ENCODE measurements at places on chromosomes 11 and 22. TPM values are rescaled to one million over a fixed set of nuclear protein-coding genes. Genes with fewer than 3 reads are reported as not detected.

PHOX2A gene
- total RNA-seq, result not detected

KRTAP5-7 gene
- total RNA-seq, result 0.16 TPM

MPZL3 gene
- 23.0 TPM for total RNA-seq

GAS2 gene
- 22.1 TPM for total RNA-seq

MYO7A gene
- 4.3 TPM for total RNA-seq

SCGB1D2 gene
- not detected for total RNA-seq

OR51F2 gene
- total RNA-seq, result not detected

KCNK4 gene
- not detected for total RNA-seq

ABCG4 gene
- not detected for total RNA-seq

SHISAL1 gene
- total RNA-seq, result 0.32 TPM

FZD4 gene
- 408 TPM for total RNA-seq

SMIM35 gene
- not detected for total RNA-seq

CTTN gene
- 285 TPM for total RNA-seq

GVQW3 gene
- total RNA-seq, result 1.3 TPM

GRCh38 chr22:49525801-49526535, 301.7 kb downstream of the BRD1 start:
- no peak for DNase-seq

- DNase-seq, result no peak
Observed at GRCh38 chr11:34343153-34343552, 14.7 kb downstream of the ABTB2 start.

- DNase-seq, result no peak
Observed at GRCh38 chr22:23841736-23842445, 3.1 kb upstream of the DERL3 start.

DNA sequence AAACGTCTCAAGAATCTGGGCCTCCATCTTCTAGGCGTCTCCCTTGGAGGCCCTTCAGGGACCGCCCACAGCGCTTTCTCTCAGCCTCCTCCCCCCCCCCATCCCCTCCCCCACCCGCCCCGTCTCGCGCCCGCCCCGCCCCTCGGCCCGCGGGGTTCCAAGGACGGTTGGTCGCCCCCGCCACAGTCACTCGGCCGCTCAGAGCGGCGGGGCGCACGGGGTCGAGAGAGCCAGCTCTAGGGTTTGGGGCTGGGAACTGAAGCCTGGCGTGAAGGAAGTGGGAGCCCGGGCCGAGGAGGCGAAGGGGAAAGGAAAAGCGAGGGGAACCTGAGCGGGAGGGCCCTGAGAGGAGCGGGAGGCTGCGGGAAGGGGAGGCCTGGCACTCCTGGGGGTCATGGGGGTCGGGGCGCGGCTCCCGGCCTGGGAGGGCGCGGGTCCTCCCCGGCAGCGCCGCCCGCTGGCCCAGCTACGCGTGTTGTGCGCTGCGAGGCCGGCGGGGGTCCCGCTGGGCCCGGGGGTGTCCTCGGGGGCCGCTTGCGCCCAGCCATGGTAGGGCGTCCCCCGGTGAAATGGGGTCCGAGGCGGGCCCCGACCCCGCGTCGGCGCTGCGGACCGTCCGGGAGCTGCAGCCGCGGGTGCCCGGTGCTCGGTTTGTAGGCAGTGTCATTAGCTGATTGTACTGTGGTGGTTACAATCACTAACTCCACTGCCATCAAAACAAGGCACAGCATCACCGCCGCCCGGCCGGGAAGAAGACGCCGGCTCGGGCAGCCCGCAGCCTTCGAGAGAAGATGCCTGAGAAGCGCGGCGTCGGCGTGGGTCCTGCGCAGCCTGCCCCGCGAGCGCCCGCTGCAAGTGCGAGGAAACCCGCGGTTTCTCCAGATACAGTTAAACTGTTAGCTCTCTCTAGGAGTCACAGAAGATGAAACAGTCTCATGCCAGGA, at the start of gene BTG4:
Gene BTG4, minus strand, starts transcription at position 91 of the 944 bp plus-strand sequence. CDS start 13,610 bp downstream, outside the sequence.
- no peak for DNase-seq

- DNase-seq, result no peak
Observed at GRCh38 chr11:37313266-37313665, 715.2 kb upstream of the RAG2 start.

DNA sequence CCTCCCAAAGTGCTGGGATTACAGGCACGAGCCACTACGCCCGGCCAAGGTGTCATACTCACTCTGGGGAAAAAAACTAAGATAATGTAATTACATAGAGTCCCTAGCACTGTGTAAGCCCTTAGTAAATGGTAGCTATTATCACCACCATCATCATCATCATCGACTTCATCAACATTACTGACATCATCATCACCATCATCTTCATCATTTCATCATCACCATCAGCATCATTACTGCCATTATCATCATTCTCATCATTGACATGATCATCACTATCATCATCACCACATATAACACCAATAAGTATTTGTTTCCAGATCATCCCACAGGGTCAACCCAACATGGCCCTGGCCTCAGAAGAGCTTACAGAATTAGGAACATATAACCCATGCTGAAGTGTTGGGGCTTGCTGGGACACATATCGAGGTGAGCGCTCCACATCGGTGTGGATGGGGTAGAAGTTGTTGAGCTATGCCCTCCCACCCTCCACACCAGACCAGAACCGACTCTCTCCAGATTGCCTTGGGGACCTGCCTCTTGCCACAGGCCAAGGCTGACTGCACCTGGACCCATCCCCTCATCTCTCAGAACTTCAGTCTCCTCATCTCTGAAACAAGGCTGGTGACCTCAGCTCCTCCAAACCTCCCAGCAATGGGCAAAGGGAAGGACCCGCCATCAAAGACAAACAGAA, 14.7 kb upstream of the CD5 start:
- DNase-seq, result no peak

DNA sequence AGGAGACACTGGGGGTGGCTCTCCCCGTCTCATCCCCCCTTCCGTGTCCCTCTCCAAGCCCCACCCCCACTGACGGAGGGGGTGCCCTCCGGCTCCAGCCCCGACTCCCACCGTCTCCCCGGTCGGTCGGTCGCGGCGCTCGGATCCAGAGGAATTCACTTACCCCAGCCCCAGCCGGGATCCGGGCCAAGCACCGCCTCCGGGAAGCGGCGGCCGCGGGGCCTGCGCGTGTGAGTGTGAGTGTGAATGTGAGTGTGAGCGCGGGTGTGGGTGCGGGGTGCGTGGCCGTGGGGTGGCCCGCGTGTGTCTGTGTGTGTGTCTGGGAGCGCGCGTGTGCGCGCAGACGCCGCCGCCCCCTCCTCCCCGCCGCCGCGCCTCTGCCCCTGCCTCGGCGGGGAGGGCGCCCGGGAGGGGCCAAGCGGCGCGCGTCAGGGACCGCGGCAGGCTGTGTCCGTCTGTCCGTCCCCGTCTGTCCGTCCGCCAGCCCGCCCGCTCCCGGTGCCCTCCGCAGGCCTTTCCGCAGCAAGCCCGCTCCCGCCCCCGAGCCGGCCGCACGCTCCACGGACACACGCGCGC, at the start of gene ELFN2:
Gene ELFN2, minus strand, starts transcription at position 345 of the 576 bp plus-strand sequence. CDS start 51,945 bp downstream, outside the sequence.
- DNase-seq, result no peak

GRCh38 chr22:49324527-49325491, 502.9 kb downstream of the BRD1 start:
- peak; percentile 4 for DNase-seq

GRCh38 chr11:23021287-23021863, 161.1 kb upstream of the CCDC179 start:
- DNase-seq, result no peak

GRCh38 chr11:95378111-95378510, 147.1 kb upstream of the SESN3 start:
- DNase-seq, result no peak

DNA sequence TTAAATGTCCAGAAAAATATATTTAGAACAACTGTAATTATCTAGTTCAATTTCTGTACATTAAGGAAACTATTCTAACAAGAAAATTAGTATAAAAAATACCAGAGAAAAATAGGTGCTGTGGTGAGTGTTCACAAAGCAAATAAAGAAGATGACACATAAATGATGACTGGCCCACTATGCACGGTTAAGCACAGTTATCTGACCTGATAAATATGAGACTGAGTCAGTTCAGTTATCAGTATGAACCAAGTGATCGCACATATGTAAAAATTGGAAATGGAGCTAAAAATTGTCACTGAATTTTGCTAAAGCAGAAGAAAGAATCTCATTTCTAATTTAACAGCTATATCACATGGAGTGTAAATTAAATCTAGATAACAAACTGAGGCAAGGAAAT, 18.8 kb upstream of the MAML2 start:
- DNase-seq, result no peak

- no peak for DNase-seq
Observed at GRCh38 chr11:6438979-6439571, 1.7 kb downstream of the HPX start.

DNA sequence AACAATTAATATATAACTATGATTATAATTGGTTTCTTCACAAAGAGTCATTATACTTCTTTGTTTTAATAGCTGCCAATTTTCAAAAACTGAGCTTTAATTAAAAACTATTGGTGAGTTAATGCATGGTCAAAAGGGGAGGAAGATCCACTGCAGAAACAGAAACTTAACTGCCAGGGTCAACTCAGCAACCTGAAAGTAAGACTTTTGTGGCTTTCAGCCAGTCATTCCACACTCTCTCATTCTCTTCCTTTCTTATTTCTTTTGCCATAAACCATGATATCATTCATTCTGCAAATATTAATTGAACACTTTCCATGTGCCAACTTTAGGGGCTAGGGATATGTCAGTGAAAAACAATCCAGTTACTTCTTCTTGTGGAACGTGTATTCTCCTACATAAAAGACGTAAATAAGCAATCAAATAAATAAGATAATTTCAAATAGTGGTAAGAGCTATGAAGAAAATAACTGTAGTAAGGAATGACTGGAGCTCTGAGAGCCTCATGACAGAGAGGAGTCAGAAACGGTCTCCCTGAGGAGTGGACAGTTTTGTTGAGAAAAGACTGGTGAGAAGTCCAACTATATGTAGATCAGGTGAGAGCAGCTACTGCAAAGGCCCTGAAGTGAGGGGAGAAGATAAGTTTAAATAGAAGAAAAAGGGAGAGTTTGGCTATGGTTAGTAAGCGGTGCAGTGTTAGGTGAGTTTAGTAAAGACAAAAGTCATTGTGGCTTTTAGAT, 130.5 kb downstream of the GRIA4 start:
- DNase-seq, result no peak

DNA sequence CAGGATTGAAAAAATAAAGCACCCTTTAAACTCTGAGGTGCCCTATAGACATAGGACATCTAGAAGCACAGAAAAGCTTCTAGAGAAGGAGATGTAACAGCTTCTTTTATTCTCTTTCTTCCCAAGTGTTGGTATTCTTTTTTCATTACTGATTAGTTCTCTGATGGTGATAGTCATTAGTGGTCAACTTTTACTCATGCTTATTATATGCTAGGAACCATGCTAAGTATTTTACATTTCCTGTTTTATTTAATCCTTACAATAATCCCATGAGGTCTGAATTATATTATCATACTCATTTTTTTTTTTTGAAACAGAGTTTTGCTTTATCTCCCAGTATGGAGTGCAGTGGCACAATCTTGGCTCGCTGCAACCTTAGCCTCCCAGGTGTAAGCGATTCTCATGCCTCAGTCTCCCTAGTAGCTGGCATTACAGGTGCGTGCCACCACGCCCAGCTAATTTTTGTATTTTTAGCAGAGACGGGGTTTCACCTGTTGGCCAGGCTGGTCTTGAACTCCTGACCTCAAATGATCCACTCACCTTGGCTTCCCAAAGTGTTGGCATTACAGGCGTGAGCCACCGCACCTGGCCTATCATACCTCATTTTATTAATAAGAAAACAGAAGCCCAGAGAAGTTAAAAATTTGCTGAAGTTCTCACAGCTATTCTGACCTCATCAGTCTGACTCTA, 3.0 kb downstream of the C11orf52 start:
- no peak for DNase-seq

DNA sequence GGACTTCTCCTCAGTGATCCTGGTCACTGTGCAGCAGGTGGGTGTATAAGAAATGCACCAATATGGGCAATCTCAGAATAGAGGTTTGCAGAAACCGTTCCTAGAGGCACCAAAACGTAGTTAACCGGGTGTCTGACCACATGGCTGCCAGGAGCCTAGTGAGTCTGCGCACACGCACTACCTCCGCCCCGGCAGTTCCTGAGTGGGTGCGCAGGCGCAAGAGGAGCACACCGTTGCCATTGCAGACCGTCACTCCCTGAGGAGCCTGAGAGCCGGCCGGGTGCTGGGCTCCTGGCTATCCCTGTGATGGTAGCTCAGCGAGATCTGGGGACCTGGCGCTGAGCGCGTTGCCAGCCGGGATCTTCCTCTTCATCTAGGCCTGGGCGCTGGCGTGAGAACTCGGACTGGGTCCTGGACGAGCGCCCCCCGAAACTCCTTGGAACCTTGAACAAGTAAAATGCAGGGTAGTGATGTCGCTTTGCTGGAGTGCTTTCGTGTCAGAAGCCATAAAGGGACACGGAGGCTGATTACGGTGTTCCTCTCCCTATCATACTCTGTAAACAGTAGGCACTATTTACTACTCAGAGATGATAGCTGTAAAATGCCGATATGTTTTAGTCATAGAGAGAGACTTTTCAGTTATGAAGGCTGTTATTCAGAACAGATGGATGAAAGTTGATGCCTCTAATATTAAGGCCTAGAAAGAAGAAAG, at the start of gene MS4A13:
Gene MS4A13, plus strand, starts transcription at position 249 of the 712 bp plus-strand sequence. CDS start 2,692 bp downstream, outside the sequence.
- no peak for DNase-seq

- no peak for DNase-seq
Observed at GRCh38 chr22:20437613-20438426, at the start of gene SCARF2. Gene SCARF2 (minus strand): TSS chr22:20437825. CDS start chr22:20437754, 71 bp downstream.

DNA sequence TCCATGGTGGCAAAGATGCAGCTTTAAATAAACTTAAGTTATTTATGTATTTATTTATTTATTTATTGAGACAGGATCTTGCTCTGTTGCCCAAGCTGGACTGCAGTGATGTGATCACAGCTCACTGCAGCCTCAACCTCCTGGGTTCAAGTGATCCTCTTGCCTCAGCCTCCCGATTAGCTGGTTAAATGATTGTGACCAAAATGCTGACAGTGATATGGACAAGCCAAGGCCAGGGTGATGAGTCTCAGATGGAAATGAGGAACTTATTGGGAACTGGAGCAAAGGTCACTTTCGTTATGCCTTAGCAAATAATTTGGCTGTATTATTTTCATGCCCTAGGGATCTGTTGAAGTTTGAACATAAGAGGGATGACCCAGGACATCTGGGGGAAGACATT, 9.3 kb upstream of the LRP5 start:
- DNase-seq, result no peak

DNA sequence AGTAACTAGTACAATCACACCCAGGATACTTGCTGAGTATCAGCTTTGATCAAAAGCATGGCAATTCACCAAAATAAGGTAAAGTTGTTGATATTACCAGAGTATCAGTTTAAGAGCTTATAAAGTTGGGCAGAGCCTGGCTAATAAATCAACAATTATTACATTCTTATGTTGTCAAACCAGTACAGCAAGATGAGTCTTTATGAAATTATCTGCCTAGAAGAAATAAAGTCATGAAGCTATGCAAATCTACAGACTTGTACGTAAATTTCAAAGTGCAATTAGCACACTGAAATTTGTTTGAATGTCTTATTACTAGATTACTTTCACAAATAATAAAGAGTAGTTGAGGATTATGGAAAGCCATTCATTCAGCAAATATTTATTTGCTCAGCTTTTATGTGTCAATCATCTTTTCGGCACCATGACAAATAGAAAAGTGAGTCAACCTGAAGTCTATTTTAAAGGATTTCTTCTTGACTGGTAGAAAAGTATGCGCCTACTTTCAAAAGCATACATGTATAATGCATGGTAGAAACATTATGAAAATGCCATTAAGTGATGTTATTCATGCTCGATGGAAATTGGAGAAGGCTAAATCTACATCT, 5.0 kb upstream of the ANO3 start:
- no peak for DNase-seq

GRCh38 chr11:13222285-13222684, 55.3 kb upstream of the BMAL1 start:
- no peak for DNase-seq

- no peak for DNase-seq
Observed at GRCh38 chr11:5833446-5833845, 8.3 kb downstream of the OR52E6 start.

All from breast epithelium (tissue), 4 donors.